ENCODE measurements at places on chromosomes 5 and 9.

GRCh38 chr5:31000287-31000686, 193.2 kb upstream of the CDH6 start:
- DNase-seq = no peak

GRCh38 chr5:124280079-124280478, 466.4 kb downstream of the ZNF608 start:
- no peak for DNase-seq

DNA sequence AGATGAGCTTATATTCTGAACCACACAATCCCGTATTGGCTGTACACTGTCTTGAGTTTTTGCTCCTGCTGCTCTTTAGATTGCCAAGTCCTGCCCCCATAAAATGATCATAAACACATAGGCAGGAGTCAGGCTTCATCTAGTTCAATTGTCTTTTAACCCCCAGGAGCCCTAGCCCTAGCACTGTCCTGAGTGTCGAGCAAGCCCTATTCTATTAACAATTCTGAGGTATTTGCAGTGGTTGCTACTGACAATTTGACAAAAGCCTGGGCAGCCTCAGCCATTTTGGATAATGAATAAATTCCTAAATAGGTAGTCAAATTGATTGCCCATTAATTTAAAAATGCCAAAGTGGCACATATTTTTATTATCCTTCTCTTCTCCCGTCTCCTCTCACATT, 257.2 kb downstream of the YTHDC2 start:
- DNase-seq = no peak

DNA sequence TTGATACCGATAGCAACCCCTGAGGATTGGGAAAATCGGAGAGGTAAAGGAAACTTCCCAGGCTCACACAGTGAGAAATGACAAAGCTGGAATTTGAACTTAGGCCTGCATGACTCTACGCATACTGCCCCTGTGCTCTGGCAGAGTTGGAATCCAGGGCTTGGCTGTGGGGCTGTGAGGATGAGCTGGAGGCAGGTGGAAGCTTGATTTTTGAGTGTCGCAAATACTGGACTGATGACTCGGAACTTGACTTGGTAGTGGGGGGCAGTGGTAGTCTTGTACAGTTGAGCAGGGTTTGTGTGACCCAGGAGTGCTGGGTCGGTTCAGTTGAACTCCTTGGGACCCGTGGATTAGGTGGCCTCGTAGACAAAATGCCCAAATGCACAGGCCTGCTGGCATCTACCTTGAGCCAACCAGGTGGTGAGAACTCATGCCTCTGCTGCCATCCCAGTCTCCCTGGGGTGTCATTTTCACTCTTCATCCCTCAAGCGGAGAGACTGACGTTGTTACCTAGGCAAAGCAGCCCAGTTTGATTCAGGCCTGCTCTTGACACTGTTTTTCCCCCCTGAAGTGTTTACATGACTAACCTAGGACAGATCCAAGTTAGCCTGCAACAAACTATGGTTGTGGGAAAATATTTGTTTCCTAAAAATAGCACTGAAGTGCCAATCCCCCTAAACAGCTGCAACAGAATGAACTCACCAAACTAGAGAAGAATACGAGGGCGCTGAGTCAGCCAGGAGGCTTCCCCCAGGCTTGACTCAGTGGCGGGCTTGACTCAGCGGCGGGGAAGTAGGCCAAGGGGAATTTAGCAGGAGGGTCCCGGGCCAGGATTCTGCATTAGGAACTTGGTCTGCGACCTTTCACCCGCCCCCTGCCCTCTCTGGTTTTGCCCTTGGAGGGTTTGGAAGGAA, 45.7 kb upstream of the ORM1 start:
- no peak for DNase-seq

DNA sequence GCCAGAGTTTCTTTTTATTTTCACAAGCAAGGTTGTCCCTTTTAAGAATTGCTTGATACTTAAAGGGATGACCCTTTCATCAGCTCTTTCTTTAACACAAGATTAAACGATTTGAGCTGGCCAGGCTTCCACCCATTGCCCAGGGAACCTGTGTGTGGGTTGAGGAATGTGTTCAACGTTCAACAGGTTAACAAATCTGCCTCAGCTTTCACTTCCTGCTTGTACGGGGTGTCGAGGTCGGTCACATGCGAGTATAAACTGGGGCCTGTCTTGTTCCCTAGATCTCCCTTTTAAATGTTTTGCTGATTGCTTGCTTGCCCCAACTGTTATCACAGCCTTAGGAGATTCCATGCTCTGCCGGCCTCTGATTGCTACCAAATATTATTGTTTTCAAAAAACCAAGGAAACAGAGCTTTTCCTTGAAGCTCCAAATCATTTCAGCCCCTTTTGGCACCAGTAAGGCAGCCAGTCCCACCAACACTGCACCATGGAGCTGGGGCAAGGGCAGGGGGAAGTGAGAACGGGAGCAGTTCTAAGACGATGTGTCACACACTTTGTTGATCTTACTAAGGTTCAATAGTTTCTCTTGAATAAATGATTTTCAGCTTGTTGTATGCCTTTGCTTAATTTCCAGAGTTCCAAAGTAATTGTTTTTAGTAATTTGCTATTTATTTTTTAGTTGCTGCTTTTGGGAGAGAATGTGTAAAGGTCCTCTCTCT, 10.7 kb upstream of the CLK4 start:
- DNase-seq = no peak

DNA sequence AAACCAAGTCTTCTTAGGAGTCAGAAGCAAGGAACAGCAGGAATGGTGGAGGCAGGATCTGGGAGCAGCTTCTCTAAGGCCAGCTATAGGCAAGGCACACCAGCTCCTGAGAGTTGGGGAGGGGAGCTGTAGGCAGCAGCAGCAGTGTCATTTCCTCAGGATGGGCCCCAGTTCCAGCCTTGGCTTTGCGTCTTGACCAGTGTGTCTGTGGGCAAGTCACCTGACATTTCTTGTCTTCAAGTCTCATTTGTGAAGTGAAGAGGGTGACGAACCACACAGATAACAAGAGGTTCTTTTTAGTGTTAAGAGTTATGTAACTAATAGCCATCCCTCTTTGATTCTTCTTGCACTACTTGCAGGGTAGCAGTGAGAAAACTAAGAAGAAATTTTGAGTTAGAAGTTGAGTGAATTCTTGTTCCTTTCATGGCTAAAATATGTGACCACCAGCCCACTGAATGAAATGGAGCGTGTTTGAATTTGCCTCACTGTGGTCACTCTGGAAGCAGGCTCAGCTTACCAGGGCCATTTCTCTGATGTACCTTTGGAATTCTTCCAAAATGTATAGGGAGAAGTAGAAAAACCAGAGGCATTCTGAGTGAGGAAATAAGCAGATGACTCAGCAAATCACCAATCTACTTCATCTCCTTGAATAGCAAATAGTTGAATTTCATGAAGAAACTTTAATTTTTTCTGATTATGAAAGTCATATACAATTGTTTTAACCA, 42.4 kb downstream of the RHOBTB3 start:
- no peak for DNase-seq

- DNase-seq = no peak
Observed at GRCh38 chr9:16871336-16872151, 1.1 kb upstream of the BNC2 start.

GRCh38 chr9:19641046-19641445, 147.8 kb downstream of the SLC24A2 start:
- no peak for DNase-seq

DNA sequence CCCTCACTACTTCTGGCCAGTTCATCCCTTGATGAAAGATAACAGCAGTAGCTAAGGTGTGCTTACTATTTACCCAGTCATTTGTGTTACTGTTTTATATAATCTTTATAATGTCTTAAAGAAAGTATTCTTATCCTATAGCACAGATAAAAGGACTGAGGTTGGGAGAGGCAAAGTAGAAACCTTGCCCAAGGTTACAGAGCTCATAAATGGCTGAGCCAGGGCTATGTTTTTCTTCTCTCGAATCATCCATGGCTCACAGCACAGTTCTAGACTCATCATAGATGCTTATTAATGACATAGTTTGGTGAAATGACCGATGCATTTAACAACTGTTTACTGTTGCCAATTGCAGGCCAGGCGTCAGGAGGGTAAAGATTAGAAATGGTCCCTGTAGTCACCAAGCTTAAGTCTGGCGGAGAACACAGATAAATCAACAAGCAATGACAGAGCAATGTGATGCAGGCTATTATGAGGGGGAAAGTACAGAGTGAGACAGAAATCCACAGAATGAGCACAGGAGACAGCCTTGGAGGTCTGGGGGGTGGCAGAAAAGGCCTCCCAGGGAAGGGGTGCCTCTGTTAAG, 65.6 kb upstream of the ZNF622 start:
- no peak for DNase-seq

- peak; percentile 73 for DNase-seq
Observed at GRCh38 chr9:113622600-113623400, 159.3 kb downstream of the RGS3 start.

- no peak for DNase-seq
Observed at GRCh38 chr9:86859056-86859455, 88.2 kb downstream of the GAS1 start.

- DNase-seq = no peak
Observed at GRCh38 chr5:25974451-25974850, 1063.9 kb downstream of the CDH9 start.

GRCh38 chr5:142428773-142429473, 104.1 kb upstream of the SPRY4 start:
- DNase-seq = no peak

DNA sequence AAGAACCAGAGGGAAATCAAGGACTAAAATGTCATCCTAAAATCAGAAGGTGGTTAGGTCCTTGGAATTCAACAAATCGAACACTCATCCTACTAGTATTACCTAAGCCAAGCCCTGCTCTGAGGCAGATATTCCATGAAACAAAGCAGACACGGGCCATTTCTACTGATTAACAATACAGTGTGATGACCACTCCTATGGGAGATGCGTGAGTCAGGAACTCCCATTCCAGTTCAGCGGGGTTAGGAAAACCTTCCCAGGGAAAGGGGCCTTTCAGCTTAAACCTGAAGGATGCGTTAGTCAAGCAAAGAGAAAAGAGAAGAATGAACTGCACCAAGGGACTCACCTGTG, 117.8 kb upstream of the LHFPL2 start:
- no peak for DNase-seq

- DNase-seq = no peak
Observed at GRCh38 chr5:117118499-117118898, 543.9 kb upstream of the SEMA6A start.

DNA sequence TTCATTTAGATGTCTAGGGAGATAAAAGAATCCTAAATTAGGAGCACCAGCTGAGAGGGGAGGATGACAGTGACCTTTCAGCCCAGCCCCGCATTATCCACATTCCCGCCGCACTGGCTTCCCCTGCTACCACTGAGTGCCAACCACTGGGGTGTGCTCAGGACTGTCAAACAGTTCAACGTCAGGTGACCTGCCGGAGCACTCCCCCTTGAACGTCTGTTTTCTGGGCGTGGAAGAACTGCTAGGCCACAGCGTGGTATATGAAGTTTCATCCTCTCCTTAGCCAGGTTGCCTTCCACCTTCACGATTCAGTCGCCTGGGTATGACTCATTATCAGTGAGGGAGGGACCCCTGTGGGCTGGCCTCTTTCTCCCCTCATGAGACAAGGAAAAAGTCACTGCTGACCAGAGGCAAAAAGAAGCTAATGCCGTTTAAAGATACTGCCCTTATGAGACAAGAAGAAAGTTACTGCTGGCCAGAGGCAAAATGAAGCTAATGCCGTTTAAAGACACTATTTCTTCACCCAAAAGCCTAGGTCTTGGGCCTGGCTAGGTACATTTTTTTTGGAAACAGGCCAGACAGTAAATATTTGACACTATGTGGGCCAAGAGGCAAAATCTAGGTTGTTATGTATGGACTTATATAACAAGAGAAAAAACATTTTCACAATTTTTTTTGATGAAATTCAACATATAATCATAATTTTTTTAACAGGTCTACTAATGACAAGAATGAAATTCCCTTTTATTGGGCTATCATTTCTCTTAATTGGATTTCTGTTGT, 4.6 kb downstream of the NMRK1 start:
- no peak for DNase-seq

DNA sequence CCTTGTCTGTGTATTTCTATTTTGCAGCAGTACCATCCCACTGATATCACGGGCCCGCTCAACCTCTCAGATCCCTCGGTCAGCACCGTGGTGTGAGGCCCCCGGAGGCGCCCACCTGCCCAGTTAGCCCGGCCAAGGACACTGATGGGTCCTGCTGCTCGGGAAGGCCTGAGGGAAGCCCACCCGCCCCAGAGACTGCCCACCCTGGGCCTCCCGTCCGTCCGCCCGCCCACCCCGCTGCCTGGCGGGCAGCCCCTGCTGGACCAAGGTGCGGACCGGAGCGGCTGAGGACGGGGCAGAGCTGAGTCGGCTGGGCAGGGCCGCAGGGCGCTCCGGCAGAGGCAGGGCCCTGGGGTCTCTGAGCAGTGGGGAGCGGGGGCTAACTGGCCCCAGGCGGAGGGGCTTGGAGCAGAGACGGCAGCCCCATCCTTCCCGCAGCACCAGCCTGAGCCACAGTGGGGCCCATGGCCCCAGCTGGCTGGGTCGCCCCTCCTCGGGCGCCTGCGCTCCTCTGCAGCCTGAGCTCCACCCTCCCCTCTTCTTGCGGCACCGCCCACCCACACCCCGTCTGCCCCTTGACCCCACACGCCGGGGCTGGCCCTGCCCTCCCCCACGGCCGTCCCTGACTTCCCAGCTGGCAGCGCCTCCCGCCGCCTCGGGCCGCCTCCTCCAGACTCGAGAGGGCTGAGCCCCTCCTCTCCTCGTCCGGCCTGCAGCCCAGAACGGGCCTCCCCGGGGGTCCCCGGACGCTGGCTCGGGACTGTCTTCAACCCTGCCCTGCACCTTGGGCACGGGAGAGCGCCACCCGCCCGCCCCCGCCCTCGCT, 1.9 kb downstream of the LRRC26 start:
- no peak for DNase-seq

DNA sequence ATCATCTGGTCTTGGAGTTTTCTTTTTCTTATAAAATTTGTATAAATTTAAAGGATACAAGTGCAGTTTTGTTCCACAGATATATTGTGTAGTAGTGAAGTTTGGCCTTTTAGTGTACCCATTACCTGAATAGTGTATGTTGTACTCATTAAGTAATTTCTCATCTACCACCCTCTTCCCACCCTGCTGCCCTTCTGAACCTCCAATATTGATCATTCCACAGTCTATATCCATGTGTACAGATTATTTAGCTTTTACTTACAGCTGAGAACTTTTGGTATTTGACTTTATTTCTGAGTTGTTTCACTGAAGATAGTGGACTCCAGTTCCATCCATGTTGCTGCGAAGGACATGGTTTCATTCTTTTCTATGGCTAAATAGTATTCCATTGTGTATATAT, 63.1 kb upstream of the NR3C1 start:
- DNase-seq = no peak

- peak; percentile 13 for DNase-seq
Observed at GRCh38 chr5:148005788-148006520, 57.8 kb upstream of the SPINK5 start.

DNA sequence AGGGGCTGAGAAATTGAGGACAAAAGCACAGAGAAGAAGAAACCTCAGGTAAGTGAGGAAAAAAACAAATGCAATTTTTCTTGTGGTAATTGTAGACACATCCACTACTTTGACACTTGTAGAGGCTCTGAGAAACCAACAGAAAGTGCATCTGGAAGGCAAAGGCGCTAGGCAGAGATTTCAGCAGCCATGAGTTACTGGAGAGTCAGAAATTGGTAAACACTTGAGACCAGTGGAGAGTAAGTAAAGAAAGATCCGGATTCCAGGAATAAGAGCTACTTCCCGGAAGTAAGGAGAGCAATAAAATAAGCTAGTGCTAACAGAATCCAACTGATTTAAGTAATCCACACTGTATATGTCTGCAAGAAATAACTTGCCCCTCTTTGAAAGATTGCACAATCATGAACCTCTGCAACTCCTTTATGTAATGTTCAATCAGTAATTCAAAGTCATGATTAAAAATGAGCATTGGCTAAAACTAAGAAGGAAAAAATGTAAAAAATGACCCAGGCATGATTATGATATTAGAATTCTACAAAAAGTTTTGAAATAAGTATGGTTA, 382.1 kb downstream of the CDH18 start:
- DNase-seq = no peak
